Sigmoid colon (tissue), 7 donors: ENCODE measurements at places on chromosomes 12 and 14. TPM values are rescaled to one million over a fixed set of nuclear protein-coding genes. Genes with fewer than 3 reads are reported as not detected.

Gene MUCL1
- not detected for total RNA-seq

Gene AQP2
- not detected for total RNA-seq

Gene PLEKHH1
- 3.7 TPM for total RNA-seq

Gene NRIP2
- 1.1 TPM for total RNA-seq

Gene TAS2R31
- 9.2 TPM for total RNA-seq

Gene SSPN
- total RNA-seq = 52.4 TPM

Gene CD9
- total RNA-seq = 247 TPM

Gene PROX2
- not detected for total RNA-seq

Gene PZP
- total RNA-seq = 0.28 TPM

Gene HVCN1
- total RNA-seq = 3.8 TPM

Gene IAPP
- not detected for total RNA-seq

Gene RNASE7
- not detected for total RNA-seq
